Motor neuron (in vitro differentiated cells): ENCODE measurements at places on chromosomes 6 and 20.
A peak's percentile ranks its signal among the peaks of the same experiment; 100 is the strongest.

GRCh38 chr20:35306931-35307517 lies 14.8 kb upstream of the FAM83C start:
- ATAC-seq = peak; percentile 41

DNA sequence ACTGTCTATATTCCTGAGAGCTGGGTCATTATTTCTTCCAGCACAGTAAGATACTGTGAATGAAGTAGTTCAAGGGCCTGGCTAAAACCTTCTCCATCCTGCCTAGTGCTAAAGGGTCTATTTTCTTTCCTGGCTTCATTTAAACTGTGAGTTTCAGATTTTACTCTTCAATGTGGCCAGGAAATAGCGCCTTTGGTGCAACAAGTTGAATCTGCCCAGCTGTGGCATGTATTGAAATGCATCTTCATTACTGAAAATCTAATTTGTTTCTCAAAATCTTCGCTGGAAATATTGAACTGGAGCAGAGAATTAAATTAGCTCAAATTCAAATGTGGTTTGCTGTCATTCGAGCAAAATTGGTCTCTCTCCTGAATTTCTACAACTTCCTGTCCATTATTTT lies 114.6 kb upstream of the KCNG1 start:
- ATAC-seq = no peak

DNA sequence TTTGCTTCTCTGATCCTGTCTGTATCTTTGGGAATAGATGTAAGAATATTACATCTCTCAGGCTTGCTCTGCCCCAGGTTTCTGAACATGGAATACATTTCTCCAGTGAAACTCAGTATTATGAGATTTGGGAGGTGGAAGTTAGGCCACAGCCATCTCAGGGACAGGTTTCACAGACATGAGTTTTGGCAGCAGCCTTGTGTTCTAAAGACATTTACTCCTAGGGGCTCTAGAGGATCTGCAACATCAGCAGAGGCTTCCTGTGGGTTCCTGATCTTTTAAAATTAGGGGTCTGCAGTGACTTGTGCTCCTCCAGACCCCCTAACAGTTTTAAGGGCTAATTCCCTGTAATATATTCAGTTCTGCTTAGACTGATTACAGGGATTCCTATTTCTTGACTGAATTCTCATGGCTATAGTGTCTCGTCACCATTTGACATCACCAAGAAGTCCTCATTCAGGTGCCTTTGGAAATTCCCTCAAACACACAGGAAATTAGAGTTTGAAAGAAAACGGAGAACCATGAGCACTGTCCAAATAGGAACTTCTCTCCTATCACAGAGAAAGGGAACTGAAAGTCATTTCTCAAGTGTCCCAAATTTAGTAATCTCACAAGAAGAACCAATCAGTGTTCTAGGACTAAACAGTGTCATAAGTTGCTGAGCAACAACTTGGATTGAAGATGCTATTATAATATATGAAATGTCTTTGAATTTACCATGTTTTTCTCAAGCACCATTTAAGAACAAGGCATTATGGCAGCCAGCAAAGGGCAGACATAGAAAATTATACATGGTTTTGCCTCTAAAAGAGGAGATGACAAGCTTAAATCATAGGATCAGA lies 2.5 kb upstream of the HLA-DRA start:
- ATAC-seq = no peak

- ATAC-seq = no peak
Measured at GRCh38 chr6:28353981-28354676, 4.4 kb downstream of the ZKSCAN3 start.

GRCh38 chr20:53819973-53820451 lies 226.4 kb upstream of the ZNF217 start:
- ATAC-seq = no peak

DNA sequence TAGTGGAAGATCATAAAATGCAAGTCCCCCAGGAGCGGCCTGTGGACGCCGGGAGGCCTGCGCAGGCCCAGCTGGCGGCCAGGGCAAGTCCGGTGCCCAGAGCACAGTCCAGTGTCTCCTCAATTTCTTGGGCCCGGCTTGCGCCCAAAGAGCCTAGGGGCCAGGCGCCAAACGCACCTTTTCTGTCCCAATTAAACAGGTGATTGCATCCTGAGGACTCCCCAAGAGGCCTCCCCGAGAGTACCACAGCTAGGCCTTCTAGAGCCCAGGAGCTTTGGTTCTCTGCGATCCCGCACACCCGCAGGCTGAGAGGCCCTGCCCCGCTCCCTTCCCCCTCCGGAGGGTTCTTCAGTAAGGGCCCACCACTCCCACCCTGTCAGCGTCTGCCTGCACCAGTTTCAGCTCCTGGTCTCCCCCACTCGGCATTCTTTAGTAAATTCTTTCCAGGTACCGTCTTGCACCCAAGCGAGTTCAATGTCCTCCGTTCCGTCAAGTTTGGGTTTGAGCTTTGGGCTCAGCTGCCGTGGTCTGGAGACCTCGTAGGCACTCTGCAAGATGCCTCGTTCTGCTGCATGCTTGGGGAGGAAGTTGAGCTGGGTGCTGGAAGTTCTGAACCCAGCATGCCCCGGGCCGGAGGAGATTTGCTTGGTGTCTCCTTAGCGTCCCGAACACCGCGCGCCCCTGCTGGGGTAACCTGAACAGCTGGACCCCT lies 3.9 kb upstream of the NKX2-2 start:
- ATAC-seq = no peak

- no peak for ATAC-seq
Measured at GRCh38 chr6:66198062-66198624, 491.1 kb upstream of the EYS start.

DNA sequence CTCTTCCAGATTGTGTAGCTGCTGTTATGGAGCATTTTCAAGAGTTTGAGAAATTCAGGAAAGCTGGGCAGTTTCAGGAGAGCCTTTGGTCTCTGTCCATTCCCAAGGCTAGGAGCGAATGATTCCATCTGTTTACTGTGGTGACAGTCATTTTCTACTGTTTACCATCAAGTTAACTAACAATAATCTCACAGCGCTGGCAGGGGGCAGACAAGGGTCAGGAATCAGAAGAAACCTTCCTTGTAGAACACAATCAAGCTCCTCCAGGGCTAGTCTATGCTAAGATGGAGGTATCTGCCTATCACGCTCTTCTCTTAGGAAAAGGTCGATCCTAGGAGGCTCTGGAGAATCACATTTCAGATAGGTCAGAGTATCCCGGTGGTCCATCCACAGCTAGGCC lies 293.9 kb downstream of the KIF16B start:
- no peak for ATAC-seq

DNA sequence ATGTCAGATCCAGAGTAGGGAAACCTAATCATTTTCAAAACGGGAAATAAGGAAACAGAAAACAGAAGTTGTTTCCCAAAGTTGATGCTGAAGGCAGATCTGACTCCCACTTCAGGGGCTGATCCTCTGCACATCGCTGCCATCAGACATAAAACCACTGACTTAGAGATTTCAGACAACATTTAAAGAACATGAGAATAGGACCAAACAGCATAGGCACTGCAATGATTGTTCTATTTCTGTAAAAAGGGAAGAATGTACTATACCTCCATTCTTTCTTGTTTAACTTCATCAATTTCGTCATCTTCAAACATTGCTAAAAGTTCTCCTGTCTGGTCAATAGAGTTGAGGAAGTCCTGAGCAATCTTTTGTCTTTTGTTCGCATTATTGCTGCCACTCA lies 324.7 kb upstream of the RUNX2 start:
- ATAC-seq = no peak

GRCh38 chr6:69758214-69758613 lies 38.6 kb downstream of the LMBRD1 start:
- no peak for ATAC-seq

GRCh38 chr6:8352335-8352965 lies 82.9 kb downstream of the SLC35B3 start:
- ATAC-seq = peak; percentile 88

DNA sequence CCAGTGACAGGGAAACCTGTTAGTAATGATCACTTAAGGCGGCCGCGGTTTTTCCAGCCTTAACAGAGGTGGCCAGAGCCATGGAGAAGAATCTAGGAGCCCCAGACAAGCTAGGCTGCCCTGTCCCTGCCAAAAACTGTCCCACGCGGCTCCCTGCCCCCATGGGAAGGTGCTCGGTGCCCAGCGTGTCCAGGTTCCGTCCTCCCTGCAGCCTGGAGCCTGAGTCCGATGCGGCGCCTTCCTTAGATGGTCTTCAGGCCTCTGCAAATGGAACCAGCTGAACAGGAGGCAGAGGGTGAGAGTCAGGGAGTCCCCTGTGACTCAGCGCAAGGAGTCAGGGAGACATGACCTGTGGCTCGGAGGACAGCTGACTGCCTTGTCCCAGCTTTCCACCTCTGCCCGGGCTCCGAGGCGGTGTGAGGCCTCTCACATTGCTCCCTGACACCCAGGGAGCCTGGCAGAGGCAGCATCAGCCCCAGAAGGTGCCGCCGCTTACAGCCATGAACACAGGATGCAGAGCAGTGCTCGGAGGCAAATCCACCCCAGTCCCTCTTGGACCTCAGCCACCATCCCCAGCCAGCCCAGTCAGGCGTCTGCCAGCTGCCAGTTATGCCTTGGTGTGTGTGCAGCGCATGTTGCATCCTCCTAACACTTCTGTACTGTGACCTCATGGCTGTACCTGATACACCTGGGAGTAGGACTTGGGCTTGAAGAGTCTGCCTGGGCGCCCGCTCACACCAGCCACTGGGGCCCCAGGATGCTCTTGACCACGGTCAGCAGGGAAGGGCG lies 377.7 kb downstream of the CDH4 start:
- ATAC-seq = peak; percentile 11

GRCh38 chr20:6384956-6385486 lies 262.2 kb upstream of the FERMT1 start:
- peak; percentile 47 for ATAC-seq

- ATAC-seq = no peak
Measured at GRCh38 chr6:89058627-89059026, 21.9 kb upstream of the PNRC1 start.

- ATAC-seq = no peak
Measured at GRCh38 chr6:106939848-106940247, 34.7 kb downstream of the CD24 start.

DNA sequence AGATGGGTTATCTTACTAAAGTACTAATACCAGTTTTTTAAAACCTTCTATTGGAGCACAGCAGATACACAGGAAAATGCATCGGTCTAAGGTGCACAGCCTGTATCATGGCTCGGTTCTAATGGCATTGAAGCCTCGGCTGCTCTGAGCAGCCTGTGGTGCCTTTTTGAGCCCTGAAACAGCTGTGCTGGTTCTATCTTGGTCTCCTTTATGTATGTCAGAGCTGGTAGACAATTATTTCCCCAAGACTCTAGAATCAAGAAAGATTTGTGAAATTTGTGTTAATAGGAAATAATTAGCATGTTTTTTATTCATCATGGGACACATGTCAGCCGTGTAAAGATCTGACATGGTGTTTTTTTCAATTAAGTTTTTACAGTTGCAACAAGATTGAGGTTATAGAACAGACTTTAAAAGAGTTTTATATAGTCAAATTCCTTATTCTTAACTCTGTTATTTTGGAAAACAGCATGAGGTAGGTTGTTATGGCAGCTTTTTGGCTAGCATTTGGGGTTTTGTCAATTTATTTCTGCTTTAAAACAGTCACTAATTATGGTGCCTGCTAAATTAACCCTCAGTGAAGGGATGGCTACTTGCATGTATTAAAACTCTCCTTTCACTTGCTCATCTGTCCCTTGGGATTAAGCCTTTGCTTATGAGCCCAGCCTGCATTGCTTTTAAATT lies 40.3 kb upstream of the C20orf144 start:
- ATAC-seq = no peak

- ATAC-seq = no peak
Measured at GRCh38 chr6:11762794-11763459, 15.7 kb downstream of the ADTRP start.

DNA sequence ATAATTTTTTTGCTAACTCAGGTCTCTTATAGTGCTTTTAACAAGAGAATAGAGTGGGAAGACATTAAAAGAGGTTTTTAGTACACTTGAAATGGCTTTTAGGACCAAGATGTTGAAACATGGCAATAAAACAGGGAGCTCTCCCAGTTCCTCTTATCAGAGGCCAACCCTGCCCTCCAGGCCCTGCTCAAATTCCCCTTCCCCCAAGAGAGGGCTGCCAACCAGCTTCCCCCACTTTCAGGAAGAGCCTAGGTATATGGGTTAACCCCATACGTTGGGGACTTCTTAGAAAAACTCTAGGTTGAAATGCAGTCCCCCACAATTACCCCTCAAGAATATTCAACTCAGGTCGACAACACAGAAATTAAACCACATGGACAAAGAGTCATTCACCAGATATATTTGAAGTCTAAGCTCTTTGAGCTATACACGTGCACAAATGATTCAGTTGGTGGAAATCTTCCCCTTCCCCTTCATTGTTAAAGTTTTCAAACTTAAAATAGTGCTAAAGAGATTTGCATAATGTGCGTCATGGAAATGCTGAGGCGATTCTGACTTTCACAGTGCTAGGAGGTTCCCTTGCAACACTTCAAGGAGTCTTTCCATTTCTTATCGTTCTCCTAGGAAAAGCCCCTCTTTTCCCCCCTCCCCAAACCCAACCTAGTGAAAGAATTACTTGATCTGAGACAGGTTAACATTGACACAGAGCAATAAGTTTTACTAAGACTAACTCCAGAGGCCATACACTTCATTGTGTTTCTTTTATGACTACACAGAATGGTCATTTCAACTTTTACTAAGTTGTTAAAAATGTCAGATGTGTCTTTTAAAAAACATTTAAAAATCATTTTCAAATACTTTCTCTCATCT lies 49.8 kb upstream of the ENPP5 start:
- no peak for ATAC-seq

- ATAC-seq = no peak
Measured at GRCh38 chr6:14077193-14077867, 40.2 kb upstream of the CD83 start.

DNA sequence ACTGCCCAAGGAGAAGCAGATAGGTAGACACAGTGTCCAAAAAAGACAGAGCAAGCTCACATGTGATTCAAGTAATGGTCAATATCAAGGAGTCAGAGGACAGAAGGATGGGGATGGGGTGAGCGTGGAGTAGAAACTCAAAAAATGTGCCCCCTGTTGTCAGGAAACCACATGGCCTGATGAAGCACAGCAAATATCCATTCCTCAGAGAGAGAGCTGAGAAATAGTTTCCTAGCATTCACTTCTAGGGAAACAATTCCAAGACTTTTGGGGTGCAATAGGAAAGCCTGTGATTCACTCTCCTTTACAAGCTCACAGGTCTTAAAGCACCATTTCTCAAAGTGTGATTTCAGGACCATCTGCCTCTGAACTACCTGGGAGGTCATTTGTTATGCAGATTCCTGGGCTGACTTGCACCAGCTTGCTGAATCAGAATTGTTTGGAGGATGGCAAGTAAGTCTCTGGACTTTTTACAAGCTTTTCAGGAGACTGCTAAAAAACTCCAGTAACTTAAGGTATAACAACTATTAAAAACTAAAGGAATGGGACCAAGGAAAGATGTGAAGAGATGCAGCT lies 432.8 kb downstream of the HDGFL1 start:
- ATAC-seq = no peak

DNA sequence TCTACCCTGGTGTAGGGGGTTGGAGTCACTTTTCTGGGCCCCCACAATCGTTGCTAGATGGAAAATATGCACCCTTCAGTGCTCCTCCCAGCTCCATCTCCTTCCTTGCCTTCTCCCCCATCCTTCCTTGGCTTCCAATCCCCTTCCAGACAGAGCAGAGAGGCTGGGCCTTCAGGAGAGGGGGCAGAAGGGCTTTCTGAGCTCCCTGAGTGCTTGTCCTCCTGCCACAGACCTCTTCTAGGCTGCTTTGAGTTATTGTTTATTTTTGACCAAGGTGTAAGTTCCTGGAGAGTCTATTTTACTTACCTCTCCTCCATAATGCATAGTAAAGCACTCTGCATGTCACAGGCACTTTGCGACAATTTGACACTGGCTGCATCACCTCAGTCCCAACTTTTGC lies 96.4 kb upstream of the CNKSR3 start:
- ATAC-seq = no peak

- ATAC-seq = no peak
Measured at GRCh38 chr6:79269877-79270276, 35.4 kb upstream of the HMGN3 start.

- peak; percentile 29 for ATAC-seq
Measured at GRCh38 chr20:3406481-3407039, 909 bp downstream of the DNAAF9 start.
